Stimulated activated CD8-positive, alpha-beta memory T cell treated with anti-CD3 and anti-CD28 coated beads, Interleukin-7, amount 100 ng/mL, for 1 hour (primary cell): ENCODE measurements at places on chromosomes 1 and 21.

DNA sequence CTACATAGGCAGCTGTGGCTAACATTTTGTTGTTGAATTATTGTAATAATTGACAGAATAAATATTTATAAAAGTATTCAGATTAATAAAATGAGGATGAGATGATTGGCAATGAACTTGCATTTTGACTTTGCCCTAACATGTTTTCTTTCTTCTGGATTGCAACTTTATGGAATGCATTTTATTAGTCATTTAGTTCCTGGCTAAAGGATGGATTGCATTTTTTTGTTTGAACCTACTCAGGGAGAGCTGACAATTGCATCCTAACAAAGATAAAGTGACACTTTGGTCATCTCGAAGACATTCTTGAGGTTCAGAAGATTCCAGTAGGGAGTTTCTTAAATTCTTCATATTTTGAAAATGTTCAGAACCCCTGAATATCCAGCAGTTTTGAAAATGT lies 37.5 kb downstream of the PGM1 start:
- no peak for DNase-seq

DNA sequence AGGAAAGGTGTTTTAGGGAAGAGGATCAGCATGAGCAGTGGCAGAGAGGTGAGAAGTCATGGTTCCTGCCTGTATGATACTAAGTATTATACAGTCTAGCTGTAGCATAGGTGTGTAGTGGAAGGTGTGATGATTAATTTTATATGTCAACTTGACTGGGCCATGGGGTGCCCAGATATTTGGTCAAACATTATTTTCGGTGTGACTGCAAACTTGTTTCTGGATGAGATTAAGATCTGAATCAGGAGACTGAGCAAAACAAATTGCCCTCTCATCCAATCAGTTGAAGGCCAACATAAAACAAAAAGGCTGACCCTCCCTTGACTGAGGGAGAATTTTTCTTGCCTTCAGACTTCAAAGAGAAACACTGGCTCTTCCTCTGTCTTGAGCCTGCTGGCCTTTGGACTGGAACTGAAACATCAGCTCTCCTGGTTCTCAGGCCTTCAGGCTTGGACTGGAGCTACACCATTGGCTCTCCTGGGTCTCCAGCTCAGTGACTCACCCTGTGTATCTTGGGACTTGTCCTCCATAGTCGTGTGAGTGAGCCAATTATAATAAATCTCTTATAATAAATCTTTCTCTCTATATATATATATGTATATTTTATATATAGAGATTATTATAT lies 6.8 kb upstream of the CDC42 start:
- DNase-seq = no peak

DNA sequence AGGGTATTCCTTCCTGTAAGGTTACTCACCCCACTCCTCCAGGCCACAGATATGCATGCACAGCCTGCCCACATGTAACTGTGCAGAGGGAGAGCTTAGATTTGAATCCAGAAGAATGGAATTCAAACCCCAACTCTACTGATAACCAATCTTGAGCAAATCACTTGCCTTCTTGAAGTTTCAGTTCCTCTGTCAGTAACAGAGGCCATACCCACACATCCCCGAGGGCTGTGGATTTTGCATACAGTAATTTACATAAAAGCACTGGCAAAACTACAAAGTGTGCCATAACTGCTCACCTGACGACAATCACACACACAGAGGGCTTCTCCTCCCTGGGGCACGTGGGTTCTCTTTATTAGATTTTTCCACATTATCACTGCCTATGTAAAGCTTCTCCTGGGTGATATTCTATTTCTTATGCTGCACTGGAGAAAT lies 18.6 kb downstream of the CD247 start:
- DNase-seq = no peak

DNA sequence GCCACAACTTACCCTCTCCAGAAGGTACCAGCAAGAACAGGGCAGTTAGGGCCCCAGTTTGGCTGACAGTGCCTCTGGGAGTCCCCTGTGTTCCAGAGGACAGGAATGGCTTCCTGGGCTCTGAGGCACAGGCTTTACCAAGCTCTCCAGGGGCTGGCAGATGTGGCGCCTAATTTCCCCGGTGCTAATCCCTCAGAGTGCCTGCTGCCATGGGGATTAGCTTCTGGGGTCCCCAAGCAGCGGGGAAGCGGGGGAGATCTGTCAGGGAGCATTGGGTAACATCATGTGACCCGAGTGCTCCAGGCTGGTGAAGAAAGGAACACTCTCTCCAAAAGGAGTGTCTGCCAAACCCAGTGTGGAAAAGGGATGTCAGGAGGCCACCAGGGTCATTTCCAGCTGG lies at the start of gene LACTBL1:
LACTBL1 (minus strand) TSS at position 107 of the 400 bp plus-strand sequence. CDS start 550 bp downstream, outside the sequence.
- no peak for DNase-seq

- no peak for DNase-seq
Observed at GRCh38 chr1:212721388-212722247, 22.0 kb upstream of the BATF3 start.

- DNase-seq = no peak
Observed at GRCh38 chr21:25881524-25882376, 147.0 kb downstream of the GABPA start.

GRCh38 chr1:174659823-174660222 lies 212.1 kb downstream of the GPR52 start:
- DNase-seq = no peak

DNA sequence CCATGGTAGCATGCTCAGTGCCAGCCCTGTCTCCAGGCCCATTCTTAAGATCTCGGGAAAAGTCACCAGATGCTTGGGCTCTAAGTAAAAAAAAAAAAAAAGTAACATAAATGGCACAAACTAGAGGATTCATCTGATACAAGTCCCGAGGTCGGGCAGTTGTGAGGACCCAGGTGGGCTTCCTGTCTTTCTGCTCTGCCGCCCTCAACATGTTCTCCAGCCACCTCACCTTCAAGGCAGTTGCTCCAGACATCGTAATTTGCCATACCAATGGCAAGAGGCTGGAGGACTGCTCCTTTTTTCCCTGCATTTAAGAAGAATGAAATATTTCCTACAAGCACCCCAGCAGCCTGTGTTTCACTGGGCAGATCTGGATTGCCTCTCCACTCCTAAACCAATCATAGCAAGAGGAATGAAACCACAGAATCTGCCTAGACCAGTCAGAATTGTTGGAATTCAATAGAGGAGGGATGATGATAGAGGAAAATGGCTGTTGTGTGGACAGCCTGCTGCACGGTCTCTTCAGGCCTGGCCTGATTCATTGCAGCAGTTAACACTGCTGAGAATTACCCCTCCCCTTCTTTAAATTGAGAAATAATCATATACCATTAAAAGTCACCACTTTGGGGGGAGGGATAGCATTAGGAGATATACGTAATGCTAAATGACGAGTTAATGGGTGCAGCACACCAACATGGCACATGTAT lies 5.4 kb downstream of the HMGN2 start:
- DNase-seq = no peak

- DNase-seq = no peak
Observed at GRCh38 chr1:230340526-230341161, 85.5 kb downstream of the PGBD5 start.

- no peak for DNase-seq
Observed at GRCh38 chr1:208497866-208498541, 253.8 kb upstream of the PLXNA2 start.

- DNase-seq = no peak
Observed at GRCh38 chr1:118934706-118935105, 53.4 kb downstream of the TBX15 start.

- no peak for DNase-seq
Observed at GRCh38 chr1:156572663-156573018, 276 bp upstream of the IQGAP3 start.

DNA sequence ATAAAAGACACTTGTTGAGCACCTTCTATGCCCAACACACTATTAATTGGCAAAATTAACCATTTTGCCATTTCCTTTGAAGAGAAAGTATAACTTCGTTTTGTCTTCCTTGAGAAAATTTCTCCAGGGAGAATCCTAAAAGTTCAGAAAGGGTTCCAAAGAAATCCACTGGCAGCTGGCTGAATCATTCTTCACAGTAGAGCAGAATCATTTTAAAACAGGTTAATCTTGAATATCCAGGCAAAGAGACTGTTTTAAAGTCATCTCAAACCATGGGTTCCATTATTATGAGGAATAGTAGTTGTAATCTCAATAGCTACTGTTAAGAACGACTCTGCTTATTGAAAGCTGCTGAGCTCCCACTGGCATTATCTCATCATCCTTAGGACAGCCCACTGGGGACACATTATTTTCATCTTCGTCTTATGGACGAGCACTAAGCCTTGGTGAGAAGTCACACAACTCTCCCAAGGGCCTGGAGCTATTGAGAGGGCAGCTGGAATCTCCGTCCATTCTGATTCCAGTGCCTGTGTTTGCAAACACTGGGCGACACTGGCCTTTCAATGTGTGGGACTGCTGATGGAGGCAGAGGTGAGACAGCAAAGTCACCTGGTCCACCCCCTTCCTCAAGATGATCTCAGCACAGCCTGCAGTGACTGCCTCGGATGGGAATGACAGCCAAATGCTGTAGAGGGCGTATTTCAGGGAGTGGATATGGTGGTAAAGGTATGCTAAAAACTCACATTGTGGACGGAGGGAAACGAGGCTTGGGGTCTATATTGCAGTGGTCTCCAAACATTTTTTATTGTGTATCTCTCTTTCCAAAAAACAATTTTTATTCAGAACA lies 15.3 kb upstream of the PGBD5 start:
- no peak for DNase-seq

DNA sequence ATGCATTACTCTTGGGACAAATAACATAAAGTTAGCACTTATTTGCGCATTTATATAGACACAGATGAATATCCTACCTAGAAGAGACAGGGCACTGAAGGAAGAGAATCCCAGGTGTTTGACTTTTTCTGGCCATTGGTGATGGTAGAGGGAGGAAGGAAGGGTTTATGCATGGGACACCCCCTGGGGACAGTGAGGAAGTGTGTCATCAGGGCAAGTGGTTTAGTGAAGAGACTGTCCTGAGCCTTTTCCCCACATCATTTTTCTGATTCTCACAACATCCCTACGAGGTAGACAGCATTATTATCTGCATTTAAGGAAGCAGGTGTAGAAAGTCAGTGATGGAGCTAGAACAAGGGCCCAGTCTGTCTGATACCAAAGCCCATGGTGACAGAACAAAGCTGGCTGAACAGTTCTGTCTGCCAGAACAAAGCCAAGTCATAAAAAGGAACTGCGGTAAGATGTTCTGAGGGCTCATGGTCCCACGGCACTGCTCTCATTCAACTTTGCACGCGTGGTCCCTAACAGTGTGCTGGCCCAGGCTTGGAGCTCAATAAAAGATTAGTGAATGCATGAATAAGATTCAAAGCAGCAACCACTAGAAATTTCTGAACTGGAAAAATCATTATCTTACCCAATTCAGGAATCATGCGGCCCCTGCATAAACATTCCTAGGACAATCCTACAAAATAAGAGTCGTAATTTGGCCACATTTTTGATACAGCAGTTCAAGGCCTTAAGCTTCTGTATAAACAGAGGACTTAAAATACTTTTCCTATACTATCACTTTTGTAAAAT lies 12.2 kb upstream of the CDC42BPA start:
- no peak for DNase-seq

DNA sequence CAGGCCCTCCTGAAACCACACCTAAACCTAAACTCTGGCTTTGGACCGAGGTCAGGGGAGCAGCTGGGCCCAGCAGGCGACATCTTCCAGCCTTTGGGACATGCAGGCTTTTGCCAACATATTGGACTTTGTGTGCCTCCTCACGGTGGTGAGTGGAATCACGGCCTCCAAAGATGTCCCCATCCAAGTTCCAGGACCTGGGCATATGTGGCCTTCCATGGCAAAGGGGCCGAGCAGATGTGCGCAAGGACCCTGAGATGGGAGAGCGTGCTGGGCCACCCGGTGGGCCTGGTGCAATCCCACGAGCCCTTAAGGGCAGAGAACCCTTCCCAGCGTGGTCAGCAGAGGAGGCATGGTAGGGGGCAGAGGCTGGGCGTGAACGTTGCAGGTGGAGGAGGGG lies 160.8 kb upstream of the C1orf174 start:
- DNase-seq = no peak

GRCh38 chr1:221264848-221265247 lies 385.6 kb downstream of the HLX start:
- no peak for DNase-seq

- DNase-seq = no peak
Observed at GRCh38 chr1:170666541-170667254, 2.8 kb downstream of the PRRX1 start.

- DNase-seq = no peak
Observed at GRCh38 chr1:162141281-162142054, 72.0 kb downstream of the NOS1AP start.

GRCh38 chr1:38899560-38899959 lies 18.2 kb upstream of the GJA9 start:
- no peak for DNase-seq

DNA sequence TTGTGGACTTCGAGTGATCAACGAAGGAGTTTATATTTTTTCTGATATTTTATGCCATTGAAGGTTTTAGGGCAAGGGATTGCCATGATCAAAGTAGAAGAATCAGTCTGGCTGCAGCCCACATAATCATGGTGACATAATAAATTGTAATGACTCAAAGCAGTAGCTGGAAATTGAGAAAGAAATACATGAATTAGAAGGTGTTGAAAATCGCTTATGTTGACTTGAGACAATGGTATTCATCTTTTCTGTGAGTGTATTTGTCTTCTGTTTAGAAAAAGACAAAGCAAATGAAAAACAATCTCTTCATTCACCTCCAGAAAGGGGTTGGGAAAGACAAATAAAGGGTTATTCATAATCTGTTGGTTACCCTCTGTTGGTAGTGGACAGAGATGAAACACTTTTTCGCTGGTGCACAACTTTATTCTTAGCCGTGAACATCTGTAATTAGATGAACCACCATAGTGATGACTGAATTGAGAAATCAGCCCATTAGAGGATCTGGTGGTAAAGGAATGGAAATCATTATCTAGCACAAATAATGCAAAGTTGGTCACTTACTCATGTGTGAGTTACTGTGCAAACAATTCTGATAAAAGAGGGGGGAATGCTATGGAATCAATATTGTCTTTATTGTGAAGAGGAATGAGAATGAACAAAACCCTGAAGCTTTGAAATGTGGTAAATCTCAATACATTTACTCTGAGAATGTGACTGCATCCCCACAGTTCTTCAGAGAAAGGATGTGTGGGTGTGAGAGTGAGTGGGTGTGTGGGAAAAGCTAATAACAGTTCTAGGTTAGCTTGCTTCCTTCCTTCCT lies 121.8 kb downstream of the NTNG1 start:
- DNase-seq = no peak

DNA sequence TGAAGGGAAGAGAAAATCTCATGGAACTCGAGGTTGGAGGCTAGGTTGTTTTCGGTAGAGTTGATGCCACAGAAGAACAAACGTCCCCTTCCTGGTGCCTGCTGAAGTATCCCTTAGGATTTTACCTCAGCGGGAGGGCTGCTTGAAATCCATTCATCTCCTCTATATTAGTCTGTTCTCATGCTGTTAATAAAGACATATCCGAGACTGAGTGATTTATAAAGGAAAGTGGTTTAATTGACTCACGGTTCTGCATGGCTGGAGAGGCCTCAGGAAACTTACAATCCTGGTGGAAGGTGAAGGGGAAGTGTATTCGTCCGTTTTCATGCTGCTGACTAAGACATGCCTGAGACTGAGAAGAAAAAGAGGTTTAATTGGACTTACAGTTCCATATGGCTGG lies 413.5 kb downstream of the NPHP4 start:
- DNase-seq = no peak
